Mesothelial cell of epicardium (in vitro differentiated cells): ENCODE measurements at places on chromosomes 7 and 10.

DNA sequence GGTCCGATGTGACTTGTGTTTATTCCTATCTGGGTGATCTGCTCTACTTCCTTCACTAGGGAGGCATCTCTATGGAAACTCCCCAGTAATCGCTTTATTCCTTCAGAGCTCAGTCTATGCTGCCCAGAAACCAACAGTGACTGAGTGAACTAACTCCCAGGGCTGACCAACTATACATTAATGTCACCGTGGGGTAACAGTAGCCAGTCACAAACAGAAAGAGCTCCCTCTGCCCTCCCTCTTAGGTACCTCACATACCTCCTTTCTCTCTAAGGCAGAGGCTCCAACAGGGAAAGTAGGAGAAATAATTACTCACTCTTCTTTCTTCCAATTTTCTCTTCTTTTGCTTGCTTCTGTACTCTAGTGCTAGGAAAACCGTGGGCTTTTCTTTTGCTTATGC, 855.0 kb downstream of the REEP3 start:
- no peak for DNase-seq

DNA sequence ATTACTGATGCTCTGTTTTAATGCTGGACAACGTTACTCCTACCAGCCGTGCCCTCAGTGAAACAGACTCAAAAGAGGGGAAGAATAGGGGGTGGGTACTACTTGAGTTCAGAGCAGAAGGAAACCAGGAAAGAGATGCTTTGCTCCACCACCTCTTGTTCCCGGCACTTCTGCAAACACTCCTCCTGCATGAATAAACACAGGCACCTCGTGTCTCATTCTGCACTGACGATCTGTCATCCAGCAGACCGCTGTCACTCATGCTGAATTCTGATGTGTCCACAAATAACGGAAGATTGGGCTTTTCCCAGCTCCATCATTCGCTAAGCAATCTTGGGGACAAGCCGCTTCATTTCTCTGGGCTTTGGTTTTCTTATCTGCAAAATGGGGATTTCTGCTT, 26.7 kb downstream of the YWHAG start:
- DNase-seq = no peak

DNA sequence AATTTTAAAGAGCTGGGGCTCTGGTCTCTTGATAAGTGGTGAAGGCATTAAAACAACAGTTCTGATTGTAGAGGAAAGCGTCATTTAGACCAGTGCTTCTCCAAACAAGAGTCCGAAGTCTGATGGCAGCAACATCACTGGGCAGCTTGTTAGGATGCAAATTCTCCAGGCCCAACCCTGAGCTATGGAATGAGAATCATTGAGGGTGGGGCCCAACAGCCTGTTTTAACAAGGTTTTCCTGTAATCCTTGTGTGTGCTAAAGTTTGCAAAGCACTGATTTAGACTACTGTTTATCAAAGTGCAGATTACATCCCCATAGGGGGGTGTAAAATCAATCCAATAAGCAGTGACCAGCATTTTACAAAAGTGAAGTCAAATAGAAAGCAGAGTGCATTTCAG, 2.6 kb upstream of the ZNRF2 start:
- no peak for DNase-seq

DNA sequence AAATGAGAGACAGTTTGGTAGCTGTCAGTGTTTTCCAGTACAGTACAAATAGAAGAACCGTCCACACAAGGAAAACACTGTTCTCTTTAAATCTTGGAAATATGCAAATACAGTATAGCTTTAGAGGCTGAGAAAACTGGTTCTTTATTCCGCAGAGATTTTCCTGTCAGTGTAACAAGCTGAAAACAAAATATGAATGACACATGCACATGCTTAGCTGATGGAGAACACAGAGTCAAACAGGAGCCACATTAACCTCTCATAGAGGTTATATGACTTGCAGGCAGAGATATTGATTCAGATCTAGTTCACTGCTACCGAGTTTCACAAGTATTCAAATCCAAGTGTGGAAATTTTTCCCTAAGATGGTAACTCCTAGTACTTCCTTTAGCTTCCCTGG, 135.2 kb upstream of the C1QL3 start:
- DNase-seq = no peak

- DNase-seq = no peak
Measured at GRCh38 chr7:150660939-150661613, 24.4 kb upstream of the GIMAP2 start.

- no peak for DNase-seq
Measured at GRCh38 chr7:1244700-1245523, 12.2 kb downstream of the UNCX start.

DNA sequence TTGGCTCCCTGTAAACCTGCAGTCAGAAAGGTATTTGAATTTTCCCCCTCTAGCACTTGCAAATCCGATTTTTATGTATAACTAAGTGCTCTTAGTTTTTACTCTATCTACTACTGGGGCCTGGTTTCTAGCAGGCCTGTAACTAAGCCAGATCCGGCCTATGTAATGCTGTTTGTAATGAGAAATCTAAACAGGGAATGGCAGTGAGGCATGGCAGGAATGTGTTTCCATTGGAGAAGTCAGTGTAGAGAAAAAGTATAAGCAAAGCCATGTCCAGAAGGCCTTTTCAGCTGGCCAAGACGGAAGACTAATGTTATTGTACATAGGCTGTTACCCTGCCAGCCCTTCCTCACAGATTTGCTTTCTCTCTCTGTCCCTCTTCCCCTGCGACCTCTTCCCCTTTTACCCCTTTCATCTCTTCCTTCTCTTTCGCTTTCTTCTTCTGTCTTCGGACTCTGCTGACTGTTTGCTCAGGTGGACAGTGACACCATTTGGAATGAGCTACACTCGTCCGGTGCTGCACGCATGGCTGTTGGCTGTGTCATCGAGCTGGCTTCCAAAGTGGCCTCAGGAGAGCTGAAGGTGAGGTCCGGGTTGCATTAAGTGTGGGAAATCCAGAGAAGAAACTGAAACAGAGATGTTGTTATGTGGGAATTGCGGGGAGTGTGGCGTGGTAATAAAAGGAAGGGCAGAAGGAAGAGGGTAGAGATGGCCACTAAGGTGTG, 297.5 kb downstream of the HDAC9 start:
- no peak for DNase-seq
